ENCODE measurements at places on chromosomes 2 and 18.

- no peak overlapping the region for H3K4me3 ChIP-seq
- H3K27ac ChIP-seq: no peak overlapping the region
- peaks cover 25% of the 10 kb centered on the region for H3K36me3 ChIP-seq
- peaks cover 7% of the 10 kb centered on the region for H3K4me1 ChIP-seq
- no peak for DNase-seq
Observed at GRCh38 chr2:84832772-84833461, 48.0 kb downstream of the TRABD2A start.

- no peaks in the 10 kb centered on the region for H3K36me3 ChIP-seq
- no peaks in the 10 kb centered on the region for H3K4me1 ChIP-seq
- no peak for DNase-seq
- no peak overlapping the region for H3K27ac ChIP-seq
Observed at GRCh38 chr2:234650911-234651310, 154.0 kb upstream of the ARL4C start.

DNA sequence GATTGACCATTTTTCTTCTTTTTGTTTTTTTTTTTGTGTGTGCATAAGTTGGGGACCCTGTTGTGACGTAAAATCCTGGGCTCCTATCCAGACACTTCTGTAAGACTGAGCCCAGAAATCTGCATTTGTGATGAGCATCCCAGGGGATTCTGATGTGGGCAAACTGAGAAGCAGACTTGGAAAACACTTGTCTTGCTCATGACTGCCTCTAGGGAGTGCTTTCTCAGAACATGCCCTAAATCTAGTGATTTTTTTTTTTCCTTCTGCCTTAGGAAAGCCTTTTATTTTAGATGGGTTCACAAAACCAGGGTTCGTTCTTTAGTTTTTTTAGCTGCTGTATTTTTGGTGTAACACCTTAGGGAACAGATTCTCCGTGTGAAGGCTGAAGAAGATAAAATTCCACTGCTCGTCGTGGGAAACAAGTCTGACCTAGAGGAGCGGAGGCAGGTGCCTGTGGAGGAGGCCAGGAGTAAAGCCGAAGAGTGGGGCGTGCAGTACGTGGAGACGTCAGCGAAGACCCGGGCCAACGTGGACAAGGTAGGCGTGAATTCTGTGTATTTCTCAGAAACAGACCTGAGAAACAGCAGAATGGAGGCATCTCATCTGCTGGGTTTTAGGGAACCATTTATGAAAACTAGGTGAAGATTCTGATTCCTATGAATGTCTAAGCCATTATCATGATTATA, 36.7 kb downstream of the RALB start:
- no peak overlapping the region for H3K27ac ChIP-seq
- DNase-seq: no peak
- H3K36me3 ChIP-seq: peaks cover 31% of the 10 kb centered on the region

DNA sequence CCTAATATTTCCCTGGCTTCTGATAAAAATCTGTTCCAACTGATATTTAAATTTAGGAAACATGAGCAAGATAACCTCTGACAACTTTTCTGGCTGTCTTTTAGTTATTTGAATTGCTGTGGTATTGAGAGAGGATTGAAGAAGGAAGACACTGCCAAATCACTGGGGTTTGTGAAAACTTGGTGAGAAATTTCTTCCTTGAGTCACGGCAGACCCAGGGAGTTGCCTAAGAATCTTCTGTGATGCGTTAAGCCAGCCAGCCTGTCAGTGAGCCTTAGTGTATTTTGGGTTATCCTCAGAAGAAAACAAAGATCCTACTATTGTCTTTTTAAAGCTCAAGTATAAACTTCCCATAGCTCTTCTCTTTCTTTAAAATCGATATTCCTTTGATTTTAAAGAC, 17.5 kb upstream of the DOK6 start:
- no peak overlapping the region for H3K27ac ChIP-seq
- no peak for DNase-seq
- H3K4me3 ChIP-seq: no peak overlapping the region
- H3K4me1 ChIP-seq: no peaks in the 10 kb centered on the region

GRCh38 chr18:48733643-48734253, 194.9 kb downstream of the CTIF start:
- H3K4me1 ChIP-seq: peaks cover 71% of the 10 kb centered on the region
- peaks cover 21% of the 10 kb centered on the region for H3K36me3 ChIP-seq
- no peak for DNase-seq
- H3K4me3 ChIP-seq: no peak overlapping the region
- peaks cover 5% of the 10 kb centered on the region for H3K27me3 ChIP-seq
- H3K27ac ChIP-seq: peak overlapping the region; percentile 62

- H3K27me3 ChIP-seq: no peaks in the 10 kb centered on the region
- H3K4me3 ChIP-seq: no peak overlapping the region
- H3K36me3 ChIP-seq: no peaks in the 10 kb centered on the region
- no peaks in the 10 kb centered on the region for H3K4me1 ChIP-seq
Observed at GRCh38 chr2:153152036-153152435, 326.5 kb downstream of the RPRM start.

GRCh38 chr2:218405746-218406208, 6.1 kb downstream of the CTDSP1 start:
- peak overlapping the region; percentile 76 for H3K27ac ChIP-seq
- H3K36me3 ChIP-seq: peaks cover 4% of the 10 kb centered on the region
- peaks cover 49% of the 10 kb centered on the region for H3K4me1 ChIP-seq
- H3K4me3 ChIP-seq: peak overlapping the region; percentile 69
- DNase-seq: no peak

GRCh38 chr2:168997794-168998193, 33.3 kb downstream of the ABCB11 start:
- H3K4me1 ChIP-seq: no peaks in the 10 kb centered on the region
- H3K36me3 ChIP-seq: no peaks in the 10 kb centered on the region
- no peak for DNase-seq

- H3K36me3 ChIP-seq: no peaks in the 10 kb centered on the region
- no peak overlapping the region for H3K4me3 ChIP-seq
- no peaks in the 10 kb centered on the region for H3K27me3 ChIP-seq
- no peak overlapping the region for H3K27ac ChIP-seq
- no peak for DNase-seq
Observed at GRCh38 chr2:144826105-144826504, 306.2 kb upstream of the ZEB2 start.

GRCh38 chr2:25243995-25244394, 75.6 kb upstream of the POMC start:
- no peak for DNase-seq
- H3K36me3 ChIP-seq: no peaks in the 10 kb centered on the region
- H3K4me3 ChIP-seq: no peak overlapping the region
- H3K27ac ChIP-seq: no peak overlapping the region
- H3K4me1 ChIP-seq: no peaks in the 10 kb centered on the region

- no peak overlapping the region for H3K27ac ChIP-seq
- H3K4me1 ChIP-seq: no peaks in the 10 kb centered on the region
- DNase-seq: no peak
- no peaks in the 10 kb centered on the region for H3K36me3 ChIP-seq
- H3K4me3 ChIP-seq: no peak overlapping the region
Observed at GRCh38 chr2:192513575-192513974, 318.8 kb upstream of the TMEFF2 start.

DNA sequence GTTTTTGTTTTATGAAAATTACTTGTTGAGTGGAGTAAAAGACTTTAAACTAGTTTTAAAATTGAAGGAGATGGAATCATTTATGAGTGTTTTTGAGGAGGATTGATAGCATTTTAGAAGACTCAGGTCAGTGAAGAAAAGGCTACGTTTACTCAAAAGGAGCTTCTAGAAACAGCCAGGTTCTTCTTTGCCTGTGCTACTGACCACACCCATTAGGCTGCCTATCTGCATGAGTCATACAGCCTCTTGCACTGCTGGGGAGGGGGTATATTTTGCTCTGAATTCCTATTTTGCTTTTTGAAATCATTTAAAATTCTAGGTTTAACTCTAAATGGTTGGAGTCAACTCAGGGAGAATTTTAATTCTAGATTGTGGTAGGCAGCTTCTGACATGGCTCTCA, 22.3 kb downstream of the EFEMP1 start:
- no peak overlapping the region for H3K27ac ChIP-seq
- H3K36me3 ChIP-seq: peaks cover 19% of the 10 kb centered on the region
- DNase-seq: no peak
- H3K27me3 ChIP-seq: no peaks in the 10 kb centered on the region
- peaks cover 27% of the 10 kb centered on the region for H3K4me1 ChIP-seq

DNA sequence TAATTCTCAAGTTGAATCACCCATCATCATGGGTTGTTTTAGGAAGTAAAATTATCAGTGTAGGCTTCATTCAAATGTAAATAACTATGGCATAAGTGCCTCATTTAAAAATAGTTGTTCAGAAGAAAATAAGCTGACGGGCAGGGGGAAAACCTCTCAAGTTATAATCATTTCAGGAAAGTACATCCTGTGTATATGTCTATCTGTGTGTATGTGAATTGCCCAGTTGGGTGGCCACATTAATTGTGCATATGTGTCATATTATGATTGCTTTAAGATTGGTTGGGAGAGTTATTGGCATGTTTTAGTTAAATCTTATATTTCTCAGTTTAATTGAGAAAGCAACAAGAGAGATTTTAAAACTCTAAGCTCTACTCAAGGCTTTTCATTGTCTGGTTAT, 282.8 kb upstream of the VWC2L start:
- H3K4me3 ChIP-seq: no peak overlapping the region
- 0 out of 2 replicates have a peak, but pooled peaks cover 4% of the 10 kb centered on the region for H3K36me3 ChIP-seq
- H3K27ac ChIP-seq: peak overlapping the region; percentile 13

GRCh38 chr2:32952761-32953476, 6.2 kb downstream of the LTBP1 start:
- H3K36me3 ChIP-seq: peaks cover 17% of the 10 kb centered on the region
- no peak overlapping the region for H3K27ac ChIP-seq
- DNase-seq: no peak
- no peaks in the 10 kb centered on the region for H3K27me3 ChIP-seq

DNA sequence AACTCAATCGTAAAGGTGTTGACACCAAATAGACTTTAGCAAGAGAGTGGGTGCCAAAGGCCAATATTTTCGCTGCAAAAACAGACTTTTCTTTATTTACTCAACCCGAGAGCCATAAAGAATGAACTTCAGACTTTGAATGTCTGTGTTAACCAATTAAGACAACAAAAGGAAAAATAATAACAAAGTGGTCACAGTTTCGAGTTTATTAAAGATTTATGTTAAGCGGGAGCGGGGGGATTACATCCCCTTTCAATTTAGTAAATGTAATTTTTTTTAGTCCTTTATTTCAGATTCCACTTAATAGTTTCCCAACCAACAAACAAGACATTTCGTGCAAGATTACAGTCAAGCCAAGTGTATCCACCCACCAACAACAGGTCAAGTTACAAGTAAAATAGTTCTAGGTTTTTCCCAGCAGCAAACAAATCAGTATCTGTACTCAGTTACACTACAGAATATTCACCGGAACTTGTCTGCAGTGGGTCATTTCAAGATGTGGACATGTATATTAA, 9.0 kb downstream of the CDH2 start:
- no peak overlapping the region for H3K27ac ChIP-seq
- no peaks in the 10 kb centered on the region for H3K27me3 ChIP-seq
- peaks cover 21% of the 10 kb centered on the region for H3K36me3 ChIP-seq
- no peak overlapping the region for H3K4me3 ChIP-seq
- no peak for DNase-seq

- peak overlapping the region; percentile 87 for H3K27ac ChIP-seq
- H3K4me1 ChIP-seq: peaks cover 35% of the 10 kb centered on the region
- peaks cover 2% of the 10 kb centered on the region for H3K27me3 ChIP-seq
- H3K36me3 ChIP-seq: no peaks in the 10 kb centered on the region
- DNase-seq: peak; percentile 39
Observed at GRCh38 chr2:65431421-65432226, 775 bp downstream of the SPRED2 start.

- no peak overlapping the region for H3K27ac ChIP-seq
- no peaks in the 10 kb centered on the region for H3K27me3 ChIP-seq
- no peak for DNase-seq
- H3K4me1 ChIP-seq: peaks cover 62% of the 10 kb centered on the region
- peaks cover 27% of the 10 kb centered on the region for H3K36me3 ChIP-seq
Observed at GRCh38 chr2:134135793-134136192, 118.1 kb upstream of the MGAT5 start.

DNA sequence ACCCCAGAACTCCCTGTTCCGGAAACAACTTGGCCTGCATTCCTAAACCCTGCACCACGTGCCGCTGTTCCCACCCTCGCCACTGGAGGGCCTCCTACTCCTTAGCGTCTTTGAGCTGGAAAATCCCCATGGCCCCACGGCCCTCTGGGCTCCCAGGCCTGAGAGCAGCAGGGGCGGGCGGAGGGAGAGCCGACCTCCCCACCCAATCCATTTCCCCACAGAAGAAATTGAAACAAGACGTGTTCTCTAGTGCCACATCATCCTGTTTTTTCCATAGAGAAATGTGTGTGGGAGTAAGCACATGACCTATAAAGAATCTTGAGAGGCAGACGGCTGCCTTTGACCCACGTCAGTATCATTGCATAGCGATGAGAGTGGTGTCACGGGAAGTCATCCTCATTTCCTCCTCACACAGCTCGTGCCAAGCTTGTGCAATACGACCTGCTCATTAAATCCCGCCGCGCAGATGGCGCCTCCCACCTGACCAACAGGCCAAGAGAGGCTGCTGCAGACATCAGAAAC, 79.2 kb downstream of the LAMA1 start:
- H3K27ac ChIP-seq: peak overlapping the region; percentile 95
- peak overlapping the region; percentile 72 for H3K4me3 ChIP-seq
- DNase-seq: peak; percentile 92
- peaks cover 4% of the 10 kb centered on the region for H3K36me3 ChIP-seq
- H3K4me1 ChIP-seq: peaks cover 14% of the 10 kb centered on the region

- no peak overlapping the region for H3K4me3 ChIP-seq
- H3K27ac ChIP-seq: no peak overlapping the region
- H3K4me1 ChIP-seq: peaks cover 29% of the 10 kb centered on the region
- no peak for DNase-seq
Observed at GRCh38 chr2:109177635-109178034, 48.6 kb downstream of the SH3RF3 start.

DNA sequence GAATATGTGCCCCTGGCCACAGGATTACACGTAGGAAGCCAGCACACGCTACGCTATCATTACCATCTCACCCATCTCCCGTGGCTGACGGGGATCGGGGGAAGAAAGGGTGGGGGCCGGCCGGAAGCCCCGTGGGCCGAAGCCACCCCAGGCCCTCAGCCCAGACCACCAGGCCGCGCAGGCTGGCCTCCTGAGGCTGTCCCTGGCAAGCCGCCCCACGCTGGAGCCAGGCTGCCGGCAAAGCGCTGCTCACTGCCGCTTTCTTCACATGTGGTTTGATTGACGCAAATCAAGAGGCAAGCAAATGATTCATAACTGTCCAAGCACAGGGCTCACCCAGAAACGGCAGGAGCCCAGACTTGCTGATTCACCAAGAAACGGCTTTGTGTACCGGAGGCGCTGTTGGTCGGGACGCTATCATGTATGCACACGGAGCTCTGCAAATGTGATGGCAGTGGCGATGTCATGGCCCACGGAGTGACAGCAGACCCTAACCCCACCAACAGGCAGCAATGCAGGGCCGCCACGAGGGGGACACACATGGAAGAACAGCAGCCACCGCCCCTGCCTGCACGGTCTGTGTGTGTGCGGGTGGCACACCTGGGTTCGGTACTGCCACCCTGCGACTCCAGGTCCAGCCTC, 125.7 kb downstream of the HDAC4 start:
- H3K4me3 ChIP-seq: peak overlapping the region; percentile 84
- peaks cover 6% of the 10 kb centered on the region for H3K27me3 ChIP-seq
- H3K27ac ChIP-seq: peak overlapping the region; percentile 99
- H3K36me3 ChIP-seq: no peaks in the 10 kb centered on the region
- H3K4me1 ChIP-seq: peaks cover 51% of the 10 kb centered on the region

GRCh38 chr2:88055371-88056128, at the start of gene KRCC1:
Gene KRCC1, minus strand, starts transcription at chr2:88055783. Its CDS starts 27,220 bp downstream, at chr2:88028563.
- peaks cover 42% of the 10 kb centered on the region for H3K4me1 ChIP-seq
- peaks cover 7% of the 10 kb centered on the region for H3K27me3 ChIP-seq
- peak within 1 kb of the TSS; percentile 97 for H3K4me3 ChIP-seq
- peak within 1 kb of the TSS; percentile 97 for H3K27ac ChIP-seq
- peak; percentile 94 for DNase-seq

Measured in HFFc6 (cell line).